Mucosa of descending colon (tissue), 3 donors: ENCODE measurements at places on chromosomes 13 and 19.

DNA sequence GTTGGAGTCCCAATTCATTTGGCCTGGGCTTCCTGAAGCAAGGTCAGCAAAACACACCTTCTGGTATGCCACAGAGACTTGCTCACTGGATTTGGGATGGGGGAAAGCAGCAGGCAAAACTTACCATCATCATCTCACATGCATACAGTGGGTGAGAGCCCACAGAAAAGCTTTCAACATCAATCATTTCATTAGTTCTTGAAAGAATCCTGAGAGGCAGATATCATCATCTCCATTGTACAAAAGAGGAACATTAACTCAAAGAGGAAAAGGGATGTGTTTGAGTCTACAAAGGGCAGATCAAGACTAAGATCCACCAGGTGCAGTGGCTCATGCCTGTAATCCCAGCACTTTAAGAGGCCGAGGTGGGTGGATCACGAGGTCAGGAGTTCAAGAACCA is 6.4 kb downstream of the WDR87 start:
- no peak for DNase-seq

GRCh38 chr13:96984051-96984508 is 10.2 kb downstream of the OXGR1 start:
- DNase-seq, result peak; percentile 72

DNA sequence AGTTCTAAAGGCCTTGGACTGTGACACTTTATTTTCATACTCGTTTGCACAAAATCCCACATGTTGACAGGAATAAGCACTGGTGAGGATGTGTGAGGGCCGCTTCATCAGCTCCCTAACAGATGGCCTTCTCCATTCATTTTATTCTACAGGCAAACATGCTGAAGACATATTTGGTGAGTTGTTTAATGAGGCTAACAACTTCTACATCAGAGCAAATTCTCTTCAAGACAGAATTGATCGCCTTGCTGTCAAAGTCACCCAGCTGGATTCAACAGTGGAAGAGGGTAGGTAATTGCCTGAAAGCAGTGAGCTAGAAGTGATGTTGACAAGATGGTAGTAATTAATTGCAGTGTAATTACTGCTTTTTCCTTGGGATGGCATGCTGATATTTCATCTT is 95.7 kb downstream of the GPR12 start:
- no peak for DNase-seq

DNA sequence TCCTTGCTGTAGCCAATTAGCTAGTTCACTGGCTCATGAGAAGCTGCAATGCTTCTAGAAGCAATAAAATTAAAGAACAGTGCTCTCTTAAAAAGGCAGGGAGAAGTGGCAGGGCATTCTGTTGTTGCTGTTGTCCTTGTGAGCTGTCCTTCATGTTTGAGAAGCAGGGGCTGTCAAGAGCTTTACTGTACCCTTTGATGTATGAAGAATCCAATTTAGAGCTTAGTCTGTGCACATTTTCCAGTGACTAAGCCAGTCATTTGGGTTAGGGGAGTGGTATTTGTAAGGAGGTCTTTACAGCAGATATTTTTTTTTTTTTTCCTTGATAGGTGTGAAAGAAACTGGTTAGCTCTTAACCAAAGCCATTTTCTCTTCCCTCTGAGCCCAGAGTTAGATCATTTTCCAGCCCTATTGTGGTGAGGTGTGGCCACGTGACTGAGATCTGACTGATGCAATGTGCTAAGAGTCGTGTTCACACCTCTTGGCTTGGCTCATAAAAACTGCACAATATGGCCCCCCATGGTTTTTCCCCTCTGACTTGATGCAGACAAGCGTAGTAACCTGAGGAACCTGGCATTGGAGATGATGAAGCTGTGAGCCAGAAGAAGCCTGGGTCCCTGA is 309.6 kb upstream of the TMTC4 start:
- DNase-seq, result no peak

DNA sequence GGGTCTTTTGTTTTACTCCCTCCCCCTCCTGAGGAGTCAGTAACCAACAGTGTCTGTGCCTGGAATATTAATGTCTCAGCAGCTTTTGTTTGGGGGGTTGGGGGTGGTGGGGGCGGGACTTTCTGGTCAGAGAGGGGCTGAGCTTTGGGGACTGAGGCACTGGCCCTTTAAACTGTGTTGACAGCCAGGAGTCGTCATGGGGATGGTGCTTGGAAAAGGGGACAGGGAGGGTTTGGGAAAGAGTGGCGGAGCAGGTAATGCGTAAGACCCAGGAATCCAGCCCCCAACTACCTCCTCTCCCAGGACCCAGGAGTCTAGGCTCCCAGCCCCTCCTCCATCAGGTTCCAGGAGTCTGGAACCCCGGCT is 5.2 kb downstream of the CADM4 start:
- no peak for DNase-seq

DNA sequence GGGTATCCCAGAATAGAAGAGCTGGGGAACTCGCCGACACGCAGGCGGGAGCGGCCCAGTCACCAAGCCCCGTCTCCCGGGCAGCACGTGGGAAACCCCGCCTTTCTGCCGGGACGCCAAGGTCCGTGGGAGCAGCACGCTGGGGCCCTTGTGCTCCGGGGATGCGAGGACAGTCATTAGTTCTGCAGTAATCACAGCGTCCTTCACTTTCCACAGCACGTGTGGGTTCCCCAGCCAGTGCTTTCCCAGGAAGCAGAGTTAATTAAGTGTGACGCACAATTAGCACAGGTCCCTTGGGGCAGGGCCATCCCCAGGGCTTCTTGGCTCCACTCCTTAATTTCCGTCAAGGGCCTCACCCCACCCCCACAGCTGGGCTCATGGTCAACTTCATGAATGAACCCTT is 64.3 kb upstream of the C13orf46 start:
- DNase-seq, result no peak

DNA sequence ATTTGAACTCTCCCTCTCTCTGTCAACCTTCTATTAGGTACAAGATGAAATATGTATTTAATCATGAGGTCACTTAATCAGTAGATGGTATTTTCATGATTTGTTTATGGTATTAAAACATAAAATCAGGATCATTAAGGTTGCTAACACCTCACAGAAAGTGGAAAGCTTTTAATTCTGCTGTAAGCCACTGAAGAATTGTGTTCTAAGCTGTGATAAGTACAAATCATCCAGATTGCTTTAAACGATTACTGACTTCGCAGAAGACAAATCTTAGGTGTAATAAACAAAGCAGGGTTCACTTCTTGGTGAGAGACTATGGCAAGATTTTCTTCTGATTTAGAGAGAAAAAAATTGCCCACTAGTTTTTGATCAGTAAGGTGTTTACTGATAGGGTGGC is 214.5 kb downstream of the ABCC4 start:
- no peak for DNase-seq

GRCh38 chr13:33053397-33054066 is 37.3 kb downstream of the KL start:
- DNase-seq, result no peak

- no peak for DNase-seq
Observed at GRCh38 chr19:16861011-16861410, 27.8 kb upstream of the F2RL3 start.

DNA sequence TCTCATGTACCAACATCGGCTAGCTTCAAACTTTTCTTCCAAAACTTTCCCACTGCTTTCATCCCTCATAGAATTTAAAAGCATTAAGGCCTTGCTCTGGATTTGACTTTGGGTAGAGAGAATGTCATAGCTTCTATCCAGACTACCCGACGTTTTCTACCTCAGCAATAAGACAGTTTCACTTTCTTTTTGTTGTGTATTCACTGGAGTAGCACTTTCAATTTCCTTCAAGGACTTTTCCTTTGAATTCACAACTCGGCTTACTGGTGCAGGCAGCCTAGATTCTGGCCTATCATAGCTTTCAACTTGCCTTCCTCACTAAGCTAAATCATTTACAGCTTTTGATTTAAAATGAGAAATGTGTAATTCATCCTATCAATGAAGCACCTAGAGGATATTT is 420.4 kb upstream of the GPC6 start:
- DNase-seq, result no peak

- DNase-seq, result no peak
Observed at GRCh38 chr13:27510082-27510481, 59.7 kb upstream of the MTIF3 start.

- no peak for DNase-seq
Observed at GRCh38 chr13:104181526-104182231, 1115.5 kb upstream of the SLC10A2 start.

GRCh38 chr13:111219280-111219679 is 101.2 kb upstream of the TEX29 start:
- no peak for DNase-seq

GRCh38 chr13:26011996-26012821 is 39.6 kb downstream of the SHISA2 start:
- DNase-seq, result peak; percentile 47

GRCh38 chr19:4361152-4362046 is 18.0 kb downstream of the MPND start:
- peak; percentile 34 for DNase-seq

DNA sequence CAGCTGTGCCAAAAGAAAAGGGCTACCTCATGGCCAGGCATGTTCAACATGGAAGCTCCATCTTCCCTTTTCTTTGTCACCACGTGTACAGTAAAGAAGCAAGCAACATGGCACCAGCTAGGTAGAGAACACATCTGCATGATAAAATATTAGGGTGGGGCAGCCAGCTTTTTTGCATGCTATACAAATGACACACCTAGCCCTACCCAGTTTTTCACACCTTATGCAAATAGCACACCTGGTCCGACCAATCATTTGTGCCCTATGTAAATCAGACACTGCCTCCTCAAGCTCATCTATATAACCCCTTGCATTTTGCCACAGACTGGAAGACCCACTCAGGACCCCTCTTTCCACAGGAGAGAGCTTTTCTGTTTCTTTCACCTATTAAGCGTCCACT is 85.5 kb downstream of the STOML3 start:
- no peak for DNase-seq

GRCh38 chr13:100818711-100819110 is 144.1 kb upstream of the TMTC4 start:
- no peak for DNase-seq
